ENCODE measurements at places on chromosomes 6 and 20.

GRCh38 chr20:11379257-11380011 is 538.3 kb upstream of the BTBD3 start:
- peak; percentile 56 for DNase-seq

DNA sequence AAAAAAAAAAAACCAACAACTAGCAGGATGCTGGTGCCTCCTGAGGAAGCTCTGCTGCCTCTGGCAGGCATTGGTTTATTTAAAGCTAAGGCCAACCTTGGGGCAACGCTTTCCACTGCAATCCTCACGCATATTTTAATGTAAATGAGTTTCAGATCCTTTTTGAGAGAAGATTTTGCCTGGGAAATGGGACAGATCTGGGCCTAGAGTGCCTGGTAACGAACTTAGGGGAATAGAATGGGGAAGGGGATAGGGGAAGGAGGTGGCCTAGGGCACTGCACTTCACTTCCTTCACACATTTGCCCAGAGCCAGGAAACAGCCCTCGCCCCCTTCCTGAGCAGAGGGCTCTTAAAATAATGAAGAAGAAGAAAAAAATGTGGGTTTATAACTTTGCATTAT is 132.7 kb upstream of the TMEM170B start:
- no peak for DNase-seq

- no peak for DNase-seq
Observed at GRCh38 chr6:24139639-24140038, 13.6 kb downstream of the NRSN1 start.

- no peak for DNase-seq
Observed at GRCh38 chr6:145189836-145190235, 545.5 kb downstream of the EPM2A start.

DNA sequence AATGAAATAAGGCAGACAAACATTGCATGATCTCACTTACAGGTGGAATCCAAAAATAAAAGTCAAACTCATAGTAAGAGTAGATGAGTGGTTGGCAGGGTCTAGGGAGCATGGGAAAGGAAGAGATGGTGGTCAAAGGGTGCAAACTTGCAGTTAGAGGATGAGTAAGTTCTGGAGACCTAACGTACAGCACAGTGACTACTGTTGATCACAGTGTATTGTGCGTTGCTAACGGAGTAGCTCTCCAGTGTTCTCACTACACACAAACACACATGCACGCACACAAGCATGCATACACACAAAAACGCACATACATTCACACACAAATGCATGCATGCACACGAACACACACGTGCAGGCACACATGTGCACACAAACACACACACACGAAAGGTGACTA is 54.9 kb downstream of the LY86 start:
- DNase-seq, result no peak

- DNase-seq, result no peak
Observed at GRCh38 chr20:61821735-61822134, 243.9 kb downstream of the TAF4 start.

- no peak for DNase-seq
Observed at GRCh38 chr6:150189122-150189521, 46.3 kb downstream of the PPP1R14C start.

DNA sequence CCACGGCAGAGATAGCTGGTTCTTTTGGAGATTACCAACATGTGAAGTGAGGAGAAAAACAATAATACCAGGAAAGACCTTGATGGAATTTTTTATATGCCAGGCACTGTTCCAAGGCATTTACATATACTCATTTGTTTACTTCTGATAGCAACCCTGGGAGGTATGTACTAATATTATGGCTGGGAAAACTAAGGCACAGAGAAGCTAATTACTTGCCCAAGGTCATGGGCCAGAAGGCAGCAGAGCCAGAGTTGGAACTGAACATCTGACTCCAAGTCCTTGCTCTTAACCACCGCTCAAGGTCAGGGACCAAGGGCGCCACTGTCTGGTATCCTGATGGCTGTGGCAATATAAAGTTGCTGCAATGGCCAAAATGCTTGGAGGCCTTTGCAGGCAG is 97.0 kb upstream of the KCNG1 start:
- no peak for DNase-seq

GRCh38 chr6:138454981-138455706 is 44.1 kb downstream of the NHSL1 start:
- DNase-seq, result no peak

GRCh38 chr6:19181211-19181610 is 656.0 kb upstream of the ID4 start:
- DNase-seq, result no peak

DNA sequence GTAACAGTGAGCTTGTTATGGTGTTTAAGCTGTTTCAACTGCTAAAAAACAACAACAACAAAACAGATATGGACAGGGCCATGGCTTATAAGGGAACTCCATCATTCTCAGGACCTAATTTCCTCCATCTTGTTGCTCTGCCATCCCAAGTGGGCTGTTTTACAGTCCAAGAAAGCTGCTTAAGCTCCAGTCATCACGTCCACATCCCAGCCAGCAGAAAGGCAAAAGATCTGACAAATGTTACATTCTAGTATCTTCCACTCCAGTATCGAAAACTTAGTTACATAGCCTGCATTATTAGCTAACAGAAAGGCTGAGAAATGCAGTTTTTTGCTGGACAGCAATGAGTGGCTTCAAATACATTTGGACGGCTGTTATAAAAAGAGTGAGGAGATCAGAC is 23.0 kb upstream of the TFAP2A start:
- DNase-seq, result no peak

DNA sequence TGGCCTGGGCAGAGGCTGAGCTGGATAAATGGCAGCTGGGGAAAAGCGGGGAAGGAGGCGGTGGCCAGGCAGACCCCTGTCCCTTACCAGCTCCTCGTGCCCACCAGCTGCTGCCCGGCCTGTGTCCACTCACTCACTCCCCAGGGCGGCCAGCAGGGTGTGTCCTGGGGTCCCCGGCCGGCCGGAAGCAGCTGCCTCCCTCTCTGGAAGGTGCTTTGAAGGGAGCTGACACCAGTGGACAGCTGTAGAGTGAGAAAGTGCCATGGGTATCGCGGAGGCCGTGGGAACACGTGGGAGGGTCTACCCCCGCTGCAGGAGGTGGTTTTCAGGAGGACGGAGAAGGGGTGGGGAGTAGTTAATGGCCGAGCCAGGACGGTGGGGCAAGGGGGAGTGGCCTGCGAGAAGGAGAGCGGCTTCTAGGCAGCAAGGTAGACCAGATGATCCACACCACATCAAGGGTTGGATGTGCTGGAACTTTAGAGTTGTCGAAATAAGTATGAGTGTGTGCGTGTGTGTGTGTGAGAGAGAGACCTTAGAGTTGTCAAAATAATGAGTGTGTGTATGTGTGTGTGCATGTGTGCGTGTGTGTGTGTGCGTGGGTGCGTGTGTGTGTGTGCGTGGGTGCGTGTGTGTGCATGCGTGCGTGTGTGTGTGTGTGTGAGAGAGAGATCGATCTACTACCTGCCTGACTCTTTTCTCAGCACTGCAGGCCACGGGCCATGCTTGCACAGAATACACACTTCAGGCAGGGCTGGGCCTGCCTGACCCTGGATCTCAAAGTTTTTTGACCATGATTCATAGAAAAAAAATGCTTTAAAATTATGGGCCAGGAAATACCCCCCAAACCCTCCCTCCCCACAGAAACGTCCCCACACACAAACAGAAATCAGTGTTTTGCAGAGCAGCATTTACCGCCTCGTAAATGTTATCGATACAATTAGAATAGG is 43.9 kb downstream of the CDH4 start:
- peak; percentile 13 for DNase-seq

- DNase-seq, result no peak
Observed at GRCh38 chr6:39197922-39198500, 31.3 kb downstream of the KCNK5 start.

DNA sequence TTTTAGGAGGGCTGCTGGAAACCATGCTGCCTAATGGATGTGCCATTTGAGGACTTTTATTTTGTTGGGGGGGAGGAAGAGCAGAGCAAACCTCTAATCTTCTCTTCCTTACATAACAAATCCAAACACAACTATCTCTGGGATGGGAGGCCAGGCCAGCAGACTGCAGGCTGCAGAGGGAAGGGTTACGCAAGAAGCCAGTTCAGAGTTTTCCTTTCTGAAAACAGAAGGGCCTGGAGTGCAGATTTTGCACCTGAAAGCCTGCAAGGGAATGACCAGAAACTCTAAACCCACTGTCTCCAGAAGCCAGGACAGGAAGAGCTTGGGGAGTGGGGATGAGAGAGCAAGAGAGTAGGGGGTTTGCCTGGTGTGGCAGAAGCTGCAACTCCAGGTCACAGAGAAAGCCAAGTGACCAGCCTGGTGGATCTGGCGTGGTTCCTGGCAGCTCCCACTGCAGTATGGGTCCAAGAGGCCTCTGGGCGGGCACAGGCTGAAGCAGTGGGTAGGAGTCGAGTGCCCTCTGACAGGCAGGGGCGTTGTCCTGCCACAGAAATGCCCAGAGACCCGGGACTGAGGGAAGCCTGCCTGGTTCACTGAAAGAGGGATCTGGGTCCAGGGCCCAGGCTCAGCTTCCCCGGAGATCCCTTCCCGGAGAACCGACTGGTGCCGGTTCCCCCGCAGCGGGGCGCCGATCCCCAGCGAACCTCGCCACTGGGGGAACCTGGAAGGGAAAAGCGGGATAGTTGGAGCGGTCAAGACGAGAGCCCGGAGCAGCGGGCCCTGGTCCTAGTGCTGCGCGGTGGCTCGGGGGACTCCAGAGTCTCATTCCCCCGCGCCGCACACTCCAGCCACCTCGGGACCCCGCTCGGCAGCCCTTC is 6.7 kb downstream of the MAFB start:
- no peak for DNase-seq

DNA sequence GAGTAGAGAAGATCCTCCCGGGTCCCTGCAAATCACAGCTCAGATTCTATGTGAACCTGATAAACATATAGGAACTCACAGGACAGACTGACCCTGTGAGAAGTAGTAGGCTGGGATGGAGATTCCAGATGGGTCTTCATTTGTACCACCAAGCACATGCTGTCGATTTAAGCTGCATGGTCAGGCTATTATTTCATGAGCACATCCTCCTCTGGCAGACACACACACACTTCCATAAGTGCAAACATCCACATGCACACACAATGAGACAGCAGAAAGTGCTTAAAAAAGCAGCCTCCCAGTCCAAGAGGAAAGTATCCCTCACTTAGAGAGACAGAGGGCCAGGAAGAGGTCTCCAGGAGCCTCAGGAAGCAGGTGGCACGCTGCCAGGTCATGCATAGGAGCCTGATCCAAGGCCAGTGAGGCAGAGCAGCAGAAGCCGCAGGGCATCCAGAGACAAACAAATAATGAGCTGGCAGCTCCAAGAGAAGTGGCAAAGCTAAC is 131.8 kb downstream of the UNC5CL start:
- peak; percentile 28 for DNase-seq

- peak; percentile 18 for DNase-seq
Observed at GRCh38 chr6:36387440-36388303, at the start of gene ETV7. ETV7 (minus strand) TSS chr6:36387669; CDS start chr6:36387541, 128 bp downstream.

DNA sequence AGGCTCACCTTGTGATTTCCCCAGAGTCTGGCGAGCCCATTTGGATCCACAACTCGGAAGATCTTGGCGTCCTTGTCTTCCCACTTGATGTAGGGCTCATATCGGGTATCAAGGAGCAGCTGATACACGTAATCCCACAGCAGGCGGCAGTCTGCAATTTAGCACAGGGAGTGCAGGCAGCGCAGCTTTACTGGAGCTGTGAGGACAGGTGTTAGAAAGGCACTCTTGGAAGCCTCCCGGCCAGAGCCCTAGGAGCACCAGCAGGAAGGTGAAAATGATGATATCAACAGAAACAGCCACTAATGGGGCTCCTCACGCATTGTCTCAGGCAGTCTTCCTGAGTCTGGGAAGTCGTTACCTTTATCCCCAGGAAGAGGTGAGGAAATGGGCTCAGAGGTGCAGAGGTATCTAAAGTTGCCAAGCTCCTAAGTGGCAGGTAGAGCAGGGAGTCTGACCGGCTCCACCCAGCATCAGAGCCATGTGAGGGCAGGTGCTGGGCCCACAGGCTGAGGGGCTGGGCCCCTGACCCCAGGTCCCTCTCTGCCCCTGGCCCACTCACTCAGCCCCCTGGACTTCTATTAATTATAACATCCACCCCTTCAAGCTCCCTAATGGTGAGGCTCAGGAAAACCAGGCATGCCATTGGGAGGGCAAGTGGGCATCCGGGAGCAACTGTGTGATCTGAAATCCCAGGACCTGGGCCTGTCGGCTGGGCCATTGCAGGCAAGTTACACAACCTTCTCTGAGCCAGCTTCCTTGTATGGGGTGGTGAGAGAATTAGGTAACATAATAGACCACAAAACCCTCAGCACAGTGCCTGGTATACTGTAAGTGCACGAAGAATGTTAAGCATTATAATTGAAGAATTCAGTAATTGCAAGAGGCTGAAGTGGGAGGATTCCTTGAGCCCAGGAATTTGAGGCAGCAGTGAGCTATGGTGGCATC is 18.3 kb downstream of the ETV7 start:
- peak; percentile 89 for DNase-seq

GRCh38 chr6:159254186-159254585 is 85.0 kb downstream of the FNDC1 start:
- DNase-seq, result no peak

DNA sequence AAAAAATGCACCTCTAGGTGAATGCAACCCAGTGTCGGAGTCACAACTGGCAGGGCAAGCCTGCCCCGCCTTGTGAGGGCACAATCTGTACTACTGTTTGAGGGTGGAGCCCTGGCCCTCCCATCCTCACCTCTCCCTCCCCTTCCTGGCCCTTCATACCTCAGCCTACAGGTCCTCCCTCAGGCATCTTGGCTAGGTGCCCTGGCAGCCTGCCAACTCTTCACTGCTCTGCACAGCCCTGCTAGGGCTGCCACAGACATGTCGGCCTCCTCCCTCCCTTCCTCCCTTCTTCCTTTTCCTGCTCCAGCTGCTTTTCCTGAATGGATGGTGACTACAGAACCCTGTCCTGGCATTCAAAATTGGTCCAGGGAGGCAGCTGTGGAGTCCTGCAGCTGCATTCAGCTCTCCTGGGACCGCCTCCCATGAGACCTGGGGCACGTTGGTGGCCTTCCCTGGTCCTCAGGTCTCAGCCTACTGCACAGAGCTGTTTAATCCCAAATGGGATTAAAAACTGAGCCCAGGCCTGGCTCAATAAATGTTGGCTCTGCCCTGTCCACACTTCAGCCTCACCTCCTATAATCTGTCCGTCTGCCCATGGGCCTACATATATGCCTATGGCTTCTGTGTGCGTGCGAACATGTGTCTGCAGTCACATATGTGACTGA is 52.7 kb downstream of the CDH22 start:
- no peak for DNase-seq

GRCh38 chr6:147787417-147787816 is 278.9 kb downstream of the SAMD5 start:
- no peak for DNase-seq

Data from fibroblast of skin of back (primary cell).